Cerebellum (tissue), 4 donors: ENCODE measurements at places on chromosomes 1 and 21. TPM values are rescaled to one million over a fixed set of nuclear protein-coding genes. Genes with fewer than 3 reads are reported as not detected.
A peak's percentile ranks its signal among the peaks of the same experiment; 100 is the strongest.

- no peak for DNase-seq
Observed at GRCh38 chr1:59171788-59172187, 125.1 kb upstream of the FGGY start.

- DNase-seq: no peak
Observed at GRCh38 chr1:71490432-71490831, 409.6 kb upstream of the ZRANB2 start.

GRCh38 chr1:233281711-233282581, 13.6 kb downstream of the PCNX2 start:
- DNase-seq: no peak

DNA sequence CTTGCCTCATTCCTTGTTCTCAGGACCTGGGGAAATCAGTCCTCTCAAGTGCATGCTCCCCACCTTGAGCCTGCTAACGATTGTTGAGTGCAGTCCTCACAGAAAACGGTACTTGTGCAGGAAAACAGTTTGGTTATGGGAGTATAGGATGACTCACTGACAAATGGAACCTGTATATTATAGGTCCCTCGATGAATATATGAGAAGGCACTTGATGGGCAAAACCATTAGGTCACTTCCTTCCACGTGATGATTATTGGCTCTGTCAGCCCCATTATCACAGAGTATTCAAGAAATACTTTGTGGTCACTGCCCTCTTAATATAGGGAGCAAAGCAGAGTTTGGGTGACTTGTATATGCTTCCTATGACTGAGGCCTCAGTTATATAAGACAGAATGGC, 6.2 kb downstream of the CCDC17 start:
- no peak for DNase-seq

TP53BP2 gene
- total RNA-seq: 37.9 TPM

- no peak for DNase-seq
Observed at GRCh38 chr1:162397039-162397448, 14.9 kb downstream of the SH2D1B start.

GRCh38 chr1:178418284-178418955, 78.3 kb downstream of the CLEC20A start:
- no peak for DNase-seq

DNA sequence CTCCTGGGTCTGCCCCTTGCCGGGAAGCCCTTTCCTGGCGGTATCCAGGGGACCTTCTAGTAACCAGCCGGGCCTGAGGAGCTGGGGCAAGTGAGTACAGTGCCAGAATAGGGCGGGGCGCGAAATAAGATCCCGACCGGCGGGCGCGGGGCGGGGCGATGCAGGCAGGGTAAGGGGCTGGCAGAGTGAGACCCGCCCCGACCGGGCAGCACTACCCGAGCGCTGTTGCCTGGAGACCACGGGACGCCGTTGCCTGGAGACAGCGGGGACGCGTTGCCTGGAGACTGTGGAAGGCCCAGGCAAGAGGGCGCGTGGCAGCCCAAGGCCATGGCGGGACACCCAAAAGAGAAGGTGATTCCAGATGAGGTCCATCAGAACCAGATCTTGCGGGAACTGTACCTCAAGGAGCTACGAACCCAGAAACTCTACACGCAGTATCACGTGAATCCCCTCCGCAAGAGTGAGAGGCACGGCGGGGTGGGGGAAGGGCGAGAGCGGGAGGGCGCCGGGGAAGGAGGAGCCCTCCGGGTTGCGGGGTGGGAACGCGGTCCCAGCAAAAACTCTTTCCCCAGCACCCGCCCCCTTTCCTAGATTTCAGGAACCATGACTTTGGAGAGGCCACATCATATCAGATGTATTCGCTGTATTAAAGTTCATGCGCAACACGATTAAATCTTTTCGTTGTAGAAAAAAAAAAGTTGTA, 24.3 kb downstream of the EBNA1BP2 start:
- peak; percentile 26 for DNase-seq

DNA sequence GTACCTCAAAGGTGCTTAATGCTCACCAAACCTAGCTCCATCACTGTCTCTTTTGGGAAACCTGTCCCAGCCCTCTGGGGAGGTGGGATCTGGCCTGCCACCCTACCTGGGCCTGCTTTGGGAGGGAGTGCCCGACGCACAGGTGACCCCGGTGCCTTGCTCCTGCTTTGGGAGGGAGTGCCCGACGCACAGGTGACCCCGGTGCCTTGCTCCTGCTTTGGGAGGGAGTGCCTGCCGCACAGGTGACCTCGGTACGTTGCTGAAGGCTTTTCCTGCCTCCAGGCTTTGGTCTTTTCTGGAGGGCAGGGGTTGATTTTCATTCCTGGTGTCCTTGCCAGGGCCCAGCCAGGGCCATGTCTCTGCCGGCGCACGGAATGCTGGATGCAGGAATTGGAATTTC, 25.2 kb upstream of the C1orf174 start:
- DNase-seq: no peak

DNA sequence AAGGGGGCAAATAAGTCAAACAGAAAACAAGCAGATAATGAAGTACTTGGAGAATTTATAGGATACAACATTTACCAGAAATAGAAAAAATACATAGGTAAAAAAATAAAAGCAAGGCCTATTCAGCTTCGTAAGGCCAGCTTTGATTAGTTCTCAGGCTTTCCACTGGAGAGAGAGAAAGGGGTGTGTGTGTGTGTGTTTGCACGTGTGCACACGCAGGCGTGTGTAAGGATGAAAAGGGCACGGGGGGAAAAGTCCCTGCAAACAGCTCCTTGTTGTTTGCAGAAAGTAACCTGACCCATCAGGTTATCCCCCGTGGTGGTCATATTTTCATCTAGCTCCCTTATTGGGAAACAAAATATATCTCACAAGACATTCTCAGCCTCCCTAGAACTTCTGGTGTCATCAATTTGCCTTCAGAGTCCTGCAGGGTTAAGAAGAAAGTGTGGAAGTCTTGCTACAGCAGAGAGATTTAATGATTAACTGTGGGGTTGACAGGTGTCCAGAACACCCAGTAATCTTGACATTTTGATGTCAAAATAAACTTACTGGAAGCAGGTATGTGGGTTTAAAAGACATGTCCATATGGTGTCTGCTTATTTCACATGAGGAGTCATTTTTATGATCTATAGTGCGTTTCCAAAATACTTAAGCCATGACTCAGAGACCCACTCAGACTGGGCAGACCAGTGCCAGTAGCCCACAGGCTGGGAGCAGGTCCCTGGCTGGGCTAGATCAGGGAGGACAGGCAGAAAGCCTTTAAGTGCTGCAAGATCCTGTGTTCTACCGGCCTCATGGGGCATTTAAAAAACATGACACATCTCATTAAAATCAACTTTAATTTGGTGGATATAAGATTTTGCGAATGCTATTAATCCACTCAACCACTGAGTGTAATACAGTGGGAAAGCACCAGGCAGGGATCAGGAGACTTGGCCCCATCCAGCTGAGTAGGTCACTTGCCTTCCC, 487.6 kb upstream of the CAMK1G start:
- DNase-seq: no peak

TRAF3IP3 gene
- total RNA-seq: 0.27 TPM

DNA sequence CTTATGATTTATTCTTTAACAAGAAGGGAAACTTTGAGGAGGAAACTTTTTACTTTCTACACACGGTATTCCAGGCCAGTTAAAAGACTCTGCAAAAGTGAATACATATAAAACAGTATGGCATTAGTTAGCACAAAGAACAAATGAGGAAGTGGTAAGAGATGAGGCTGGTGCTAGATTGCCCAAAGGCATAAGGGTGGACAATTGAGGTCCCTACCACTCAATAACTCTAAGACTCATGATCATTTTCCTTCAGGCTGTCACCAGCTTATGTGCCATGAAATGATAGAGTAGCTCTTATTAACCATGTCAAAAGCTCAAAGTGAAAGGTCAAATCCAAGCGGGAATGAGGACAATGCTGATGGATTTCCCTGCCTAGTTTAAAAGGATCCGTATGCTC, 124.5 kb downstream of the TBX15 start:
- no peak for DNase-seq

GRCh38 chr1:33781652-33782051, 82.2 kb upstream of the HMGB4 start:
- DNase-seq: no peak

NR0B2 gene
- total RNA-seq: not detected

CTH gene
- total RNA-seq: 4.5 TPM

NR5A2 gene
- total RNA-seq: 1.2 TPM

- no peak for DNase-seq
Observed at GRCh38 chr1:118503752-118504151, 318.7 kb upstream of the SPAG17 start.

DNA sequence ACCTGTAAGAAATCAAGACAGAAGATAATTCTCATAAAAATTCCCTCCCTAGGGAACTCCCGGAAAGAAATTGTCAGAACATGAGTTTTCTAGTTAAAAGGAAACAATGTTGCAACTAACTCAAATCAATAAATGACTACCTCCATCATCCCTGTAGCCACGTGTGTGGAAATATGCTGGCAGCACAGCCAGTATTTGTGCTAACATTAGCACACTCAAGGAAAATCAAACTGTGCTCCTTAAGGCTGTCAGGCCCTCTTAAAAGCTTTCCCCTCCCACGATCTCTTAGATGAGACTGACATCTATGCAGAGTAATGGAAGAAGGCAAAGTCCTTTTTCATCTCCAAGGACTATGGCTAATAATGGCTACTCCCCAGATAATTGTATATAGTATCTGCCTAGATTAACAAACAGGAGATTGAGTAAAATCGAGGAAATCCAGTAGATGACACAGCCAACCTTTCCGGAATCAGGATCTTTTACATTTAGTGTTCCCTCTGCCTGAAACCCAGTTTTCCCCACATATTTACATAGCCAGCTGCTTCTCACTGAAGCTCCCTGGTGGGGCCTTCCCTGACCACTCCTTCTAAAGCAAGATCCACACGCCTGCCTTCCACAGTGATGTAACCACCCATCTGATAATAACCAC, 50.9 kb upstream of the NR5A2 start:
- no peak for DNase-seq

- no peak for DNase-seq
Observed at GRCh38 chr21:28953247-28953646, 39.4 kb downstream of the LTN1 start.

- DNase-seq: no peak
Observed at GRCh38 chr1:208446271-208446691, 202.1 kb upstream of the PLXNA2 start.

- peak; percentile 79 for DNase-seq
Observed at GRCh38 chr1:44714944-44715571, 15.9 kb downstream of the RNU5D-1 start.
